Hematopoietic multipotent progenitor cell treated with erythropoietin and hydrocortisone succinate and interleukin-3 and kit ligand, for 17 days (in vitro differentiated cells): ENCODE measurements at places on chromosomes 6 and 20.

GRCh38 chr6:39999006-39999867, 65.0 kb upstream of the MOCS1 start:
- DNase-seq: no peak

DNA sequence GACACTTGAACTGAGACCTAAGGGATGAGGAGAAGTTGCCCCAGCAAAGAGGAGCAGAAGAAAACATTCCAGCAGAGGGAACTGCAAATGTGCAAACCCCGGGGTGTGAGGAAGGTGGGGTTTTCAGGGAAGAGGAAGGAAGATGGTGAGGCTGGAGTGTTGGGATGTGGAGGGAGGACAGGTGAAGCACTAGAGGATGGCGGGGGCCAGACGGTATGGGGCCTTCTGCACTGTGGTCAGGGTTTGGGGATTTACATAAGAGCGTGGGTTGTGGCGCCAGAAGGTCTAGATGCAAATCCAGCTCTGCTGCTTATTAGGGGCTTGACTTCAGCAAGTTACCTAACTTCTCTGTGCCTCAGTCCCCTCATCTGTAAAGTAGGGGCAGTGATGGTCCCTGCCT, 16.0 kb downstream of the DLGAP4 start:
- no peak for DNase-seq

DNA sequence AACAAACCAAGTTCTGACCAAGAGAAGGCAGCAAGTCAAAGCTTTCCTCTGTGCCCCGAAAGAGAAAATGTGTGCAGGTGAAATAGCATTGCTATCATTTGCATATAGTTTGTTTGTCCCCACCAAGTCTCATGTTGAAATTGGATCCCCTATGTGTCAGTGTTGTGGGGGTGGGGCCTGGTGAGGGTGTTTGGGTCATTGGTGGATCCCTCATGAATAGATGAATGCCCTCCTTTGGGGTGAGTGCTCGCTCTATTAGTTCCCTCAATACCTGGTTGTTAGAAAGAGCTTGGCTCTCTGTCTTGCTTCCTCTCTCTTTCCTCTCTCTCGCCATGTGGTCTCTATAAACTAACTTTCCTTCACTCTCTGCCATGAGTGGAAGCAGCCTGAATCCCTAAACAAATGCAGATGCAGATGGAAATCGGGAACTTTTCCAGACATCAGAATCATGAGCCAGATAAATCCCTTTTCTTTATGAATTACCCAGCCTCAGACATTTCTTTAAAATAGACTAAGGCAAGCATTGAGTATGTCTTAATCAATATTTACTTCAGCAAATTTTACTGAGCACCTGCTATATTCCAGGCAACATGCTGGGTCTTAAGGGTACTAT, 43.8 kb upstream of the SYNDIG1 start:
- DNase-seq: no peak

GRCh38 chr6:37717836-37718251, 20.2 kb upstream of the MDGA1 start:
- no peak for DNase-seq

GRCh38 chr6:5481750-5482149, 220.4 kb downstream of the FARS2 start:
- no peak for DNase-seq

DNA sequence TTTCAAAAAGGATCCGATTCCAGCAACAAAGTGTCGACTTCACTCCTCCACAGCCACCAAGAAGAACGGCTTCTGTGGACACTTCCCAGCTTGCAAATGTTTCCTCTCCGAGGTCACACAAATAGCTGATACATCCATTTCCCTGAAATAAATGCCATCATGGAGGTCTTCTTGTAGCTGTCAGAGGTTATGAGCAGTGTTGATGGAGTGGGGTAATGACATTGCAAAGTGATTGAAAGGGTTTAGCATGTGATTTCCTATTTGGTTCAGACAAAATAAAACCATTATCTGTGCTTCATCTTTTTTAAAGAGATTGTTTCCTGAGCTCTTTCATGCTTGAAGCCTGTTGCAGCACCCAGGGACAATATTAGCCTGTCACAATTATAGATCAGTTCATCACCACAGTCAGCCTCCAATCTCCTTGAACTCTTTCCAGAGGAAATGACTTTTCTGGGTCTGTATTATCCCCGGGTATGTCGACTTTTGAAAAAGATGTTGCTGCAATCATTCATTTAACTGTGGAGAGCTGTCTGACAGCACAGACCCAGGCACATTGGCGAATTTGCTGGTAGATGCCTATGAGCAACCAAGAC, 16.9 kb upstream of the KIF16B start:
- DNase-seq: no peak

DNA sequence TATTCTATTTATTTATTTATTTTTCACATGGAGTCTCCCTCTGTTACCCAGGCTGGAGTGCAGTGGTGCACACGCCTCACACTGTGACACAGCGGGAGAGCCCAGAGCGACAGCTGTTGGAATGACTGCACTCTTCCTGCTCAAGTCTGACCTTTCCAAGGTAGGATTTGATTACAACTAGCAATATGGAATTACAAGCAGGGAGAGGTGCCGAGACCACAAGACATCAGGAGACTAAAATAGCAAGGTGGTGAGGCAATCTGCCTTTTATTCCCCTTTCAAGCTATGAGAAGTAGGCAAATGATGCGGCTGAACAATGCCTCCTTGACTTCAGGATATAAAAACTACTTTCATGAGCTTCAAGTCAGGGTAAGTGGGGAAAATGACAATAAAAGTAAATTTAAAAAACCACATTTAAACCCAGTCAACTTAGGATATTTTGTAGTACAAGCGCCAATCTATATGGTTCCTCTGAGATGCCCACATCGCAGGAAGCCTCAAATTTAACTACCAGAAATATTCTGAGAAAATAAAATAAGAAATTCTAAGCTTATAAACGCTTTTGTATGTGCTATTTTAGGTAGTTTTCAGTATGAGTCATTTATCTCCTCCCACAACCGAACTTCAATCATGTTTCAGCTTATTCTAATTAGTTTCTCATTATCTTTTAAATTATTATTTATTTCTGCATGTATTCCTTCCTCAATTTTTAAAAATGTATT, 146.9 kb upstream of the SGK1 start:
- DNase-seq: no peak

DNA sequence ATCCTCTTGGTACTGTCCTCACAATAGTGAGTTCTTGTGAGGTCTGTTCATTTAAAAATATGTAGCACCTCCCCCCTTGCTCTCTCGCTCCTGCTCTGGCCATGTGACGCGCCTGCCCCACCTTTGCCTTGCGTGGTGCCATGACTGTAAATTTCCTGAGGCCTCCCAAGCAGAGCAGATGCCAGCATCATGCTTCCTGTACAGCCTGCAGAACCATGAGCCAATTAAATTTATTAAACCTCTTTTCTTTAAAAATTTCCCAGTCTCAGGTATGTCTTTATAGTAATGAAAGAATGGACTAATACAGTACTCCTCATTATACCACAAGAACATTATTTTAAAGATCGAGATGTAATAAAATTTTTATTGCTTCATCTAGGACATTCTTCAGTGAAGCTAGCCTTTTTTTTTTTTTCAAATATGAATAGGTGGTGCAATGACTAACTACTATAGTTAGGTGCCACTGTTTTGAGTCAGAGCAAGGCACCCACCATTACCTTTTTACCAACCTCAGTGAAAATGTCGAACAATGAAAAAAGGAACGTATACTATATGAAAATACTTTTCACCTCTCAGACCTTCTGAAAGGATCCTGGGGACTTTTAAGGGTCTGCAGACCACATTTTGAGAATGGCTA, 191.1 kb upstream of the SGK1 start:
- no peak for DNase-seq

GRCh38 chr20:12058216-12058615, 140.5 kb downstream of the BTBD3 start:
- DNase-seq: no peak

GRCh38 chr20:4688305-4688704, 33.4 kb upstream of the PRND start:
- DNase-seq: no peak
